ENCODE measurements at places on chromosomes 11 and 22. TPM values are rescaled to one million over a fixed set of nuclear protein-coding genes. Genes with fewer than 3 reads are reported as not detected.

GRCh38 chr22:22714600-22715335, 70.4 kb downstream of the GGTLC2 start:
- no peaks in the 10 kb centered on the region for H3K4me1 ChIP-seq
- H3K27me3 ChIP-seq = no peaks in the 10 kb centered on the region
- no peak overlapping the region for H3K27ac ChIP-seq
- no peaks in the 10 kb centered on the region for H3K36me3 ChIP-seq
- H3K4me3 ChIP-seq = no peak overlapping the region

- peaks cover 6% of the 10 kb centered on the region for H3K4me1 ChIP-seq
- H3K36me3 ChIP-seq = no peaks in the 10 kb centered on the region
- H3K4me3 ChIP-seq = no peak overlapping the region
- no peak overlapping the region for H3K27ac ChIP-seq
- peak; percentile 28 for DNase-seq
Observed at GRCh38 chr11:113894421-113894996, 10.1 kb upstream of the HTR3B start.

DNA sequence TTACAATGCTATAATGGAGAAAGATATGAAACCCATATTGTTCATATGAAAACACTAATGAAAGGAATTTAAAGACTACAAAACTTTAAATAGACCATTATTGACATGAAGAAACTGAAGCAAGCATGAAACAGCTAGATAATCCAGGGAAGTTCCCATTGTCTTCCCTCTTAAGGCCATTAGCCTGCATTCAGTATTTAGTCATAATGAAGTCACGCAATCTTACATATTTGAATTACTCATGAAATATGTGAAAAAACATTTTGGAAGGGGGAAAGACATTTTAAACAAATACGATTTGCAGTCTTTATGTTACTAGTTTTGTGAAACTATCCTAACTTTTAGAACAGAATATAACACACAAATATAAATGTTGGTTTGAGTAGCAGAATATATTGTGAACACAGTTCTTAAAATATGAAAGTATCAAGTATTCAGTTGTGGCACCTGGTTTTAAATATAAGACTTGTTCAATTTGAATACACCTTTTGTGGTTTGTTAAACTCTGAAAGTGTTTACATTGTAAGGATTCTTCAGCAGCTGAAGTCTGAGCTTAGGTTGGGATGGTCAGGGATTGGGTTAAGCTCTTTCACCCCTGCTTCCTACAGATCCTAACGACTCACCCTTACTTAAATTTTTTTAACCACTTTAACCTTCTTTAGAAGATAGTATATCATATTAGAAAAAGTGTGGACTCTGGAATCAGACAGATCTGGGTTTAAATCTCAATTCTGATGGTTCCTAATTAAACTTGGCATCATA, 500.3 kb upstream of the TENM4 start:
- no peak overlapping the region for H3K27ac ChIP-seq
- H3K36me3 ChIP-seq = no peaks in the 10 kb centered on the region
- H3K27me3 ChIP-seq = no peaks in the 10 kb centered on the region
- H3K4me1 ChIP-seq = no peaks in the 10 kb centered on the region
- DNase-seq = no peak
- H3K4me3 ChIP-seq = no peak overlapping the region

DNA sequence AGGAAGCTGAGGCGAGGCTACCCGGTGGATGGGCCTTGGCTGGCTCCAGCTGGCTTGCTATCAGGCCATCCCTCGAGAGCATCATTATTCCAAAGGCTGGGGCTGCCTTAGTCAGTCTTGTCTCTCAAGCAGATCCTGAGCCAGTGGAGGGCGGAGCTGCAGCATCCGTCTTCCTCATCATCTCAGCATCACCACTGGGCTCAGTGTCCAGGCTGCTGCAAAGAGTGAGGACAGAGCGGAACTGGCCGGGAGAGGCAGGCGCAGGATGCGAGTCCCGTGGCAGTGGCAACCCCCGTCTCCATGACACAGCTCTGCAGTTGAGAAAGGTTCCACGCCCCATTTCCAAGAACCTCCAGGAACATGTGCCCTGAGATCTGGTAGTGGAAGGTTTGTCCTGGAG, 4.4 kb downstream of the TP53I11 start:
- peaks cover 3% of the 10 kb centered on the region for H3K4me1 ChIP-seq
- no peak overlapping the region for H3K27ac ChIP-seq
- no peaks in the 10 kb centered on the region for H3K27me3 ChIP-seq
- DNase-seq = peak; percentile 86
- no peak overlapping the region for H3K4me3 ChIP-seq

DNA sequence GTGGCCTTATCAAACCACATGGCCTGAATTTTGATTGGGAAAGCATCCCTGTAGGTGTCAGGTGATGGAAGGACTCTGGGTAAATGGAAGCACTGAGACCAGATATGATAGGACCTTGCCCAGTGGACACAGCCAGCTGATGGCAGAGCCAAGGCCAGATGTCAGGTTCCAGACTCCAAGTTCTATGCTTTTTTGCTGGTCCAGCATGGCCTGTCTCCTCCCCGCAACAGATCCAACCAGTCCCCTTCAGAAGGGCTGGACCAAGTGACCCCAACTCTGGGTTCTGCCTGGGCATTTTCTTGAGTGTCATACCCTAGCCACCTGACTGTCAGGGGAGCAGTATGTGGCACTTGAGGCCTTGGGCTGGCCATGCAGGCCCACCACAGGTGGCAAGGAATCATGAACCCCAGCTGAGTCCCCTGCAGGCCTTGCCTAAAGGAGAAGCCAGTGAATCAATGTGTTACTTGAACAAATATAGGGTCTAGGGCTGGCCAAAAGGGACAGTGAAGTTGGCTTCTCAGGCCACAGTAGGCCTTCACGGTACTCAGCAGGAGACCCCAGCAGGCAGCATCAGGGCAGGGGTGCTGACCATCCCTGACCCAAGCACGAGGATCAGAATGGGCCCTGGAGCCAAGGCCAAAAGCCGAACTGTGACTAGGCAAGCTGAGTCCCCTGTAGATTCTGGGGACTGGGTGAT, 27.1 kb downstream of the KCNQ1OT1 start:
- H3K27me3 ChIP-seq = no peaks in the 10 kb centered on the region
- no peak overlapping the region for H3K4me3 ChIP-seq
- H3K4me1 ChIP-seq = peaks cover 2% of the 10 kb centered on the region
- no peak overlapping the region for H3K27ac ChIP-seq
- H3K36me3 ChIP-seq = no peaks in the 10 kb centered on the region

GRCh38 chr11:46160100-46160499, 38.8 kb upstream of the PHF21A start:
- no peak overlapping the region for H3K4me3 ChIP-seq
- no peaks in the 10 kb centered on the region for H3K36me3 ChIP-seq
- no peaks in the 10 kb centered on the region for H3K27me3 ChIP-seq
- no peak for DNase-seq
- no peak overlapping the region for H3K27ac ChIP-seq

DNA sequence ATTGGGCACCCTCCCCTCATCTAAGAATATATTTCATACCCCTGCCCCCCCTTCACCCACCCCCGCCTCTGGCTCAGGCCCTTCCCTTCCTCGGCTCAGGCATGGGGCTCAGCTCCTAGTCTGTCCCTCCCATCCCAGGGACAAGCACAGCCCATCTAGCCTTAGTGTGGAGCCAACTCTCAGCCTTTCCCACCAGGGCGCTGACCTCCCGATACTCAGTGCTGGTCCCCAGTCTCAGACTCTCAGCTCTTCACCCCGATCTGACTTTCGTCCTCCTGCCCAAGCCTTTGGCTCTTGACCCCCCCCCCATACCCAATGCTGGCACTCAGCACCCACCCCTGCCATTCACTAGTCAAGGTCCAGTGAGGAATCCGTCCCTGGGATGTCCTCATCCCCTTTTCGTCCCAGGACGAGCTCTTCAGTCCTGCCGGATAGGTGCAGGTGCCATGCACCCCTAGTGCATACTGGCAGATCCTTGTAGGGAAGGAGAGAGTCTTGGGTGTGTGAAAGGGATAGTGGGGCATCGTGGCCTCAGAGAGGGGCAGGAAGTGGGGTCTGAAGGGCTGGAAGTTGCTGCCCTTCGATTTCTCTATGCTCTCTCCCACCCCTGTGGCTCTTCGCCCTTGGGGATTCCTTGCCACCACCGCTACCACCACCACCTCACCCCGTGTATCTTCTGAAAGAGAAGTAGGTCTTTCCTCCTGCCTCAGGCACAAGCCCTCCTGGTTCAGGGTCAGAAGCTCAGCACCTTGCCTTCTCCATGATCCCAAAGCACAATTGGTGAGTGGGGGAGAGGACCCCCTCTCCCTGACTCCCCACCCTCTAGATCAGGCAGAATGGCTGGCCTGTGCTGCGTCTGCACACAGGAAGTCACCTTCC, 2.4 kb downstream of the TPBGL start:
- no peak overlapping the region for H3K4me3 ChIP-seq
- H3K4me1 ChIP-seq = peaks cover 4% of the 10 kb centered on the region
- H3K36me3 ChIP-seq = no peaks in the 10 kb centered on the region
- H3K27ac ChIP-seq = no peak overlapping the region
- H3K27me3 ChIP-seq = peaks cover 5% of the 10 kb centered on the region
- peak; percentile 44 for DNase-seq

GRCh38 chr22:47550524-47551430, 788.3 kb downstream of the TBC1D22A start:
- DNase-seq = no peak
- no peaks in the 10 kb centered on the region for H3K36me3 ChIP-seq
- no peak overlapping the region for H3K4me3 ChIP-seq
- H3K4me1 ChIP-seq = no peaks in the 10 kb centered on the region

DNA sequence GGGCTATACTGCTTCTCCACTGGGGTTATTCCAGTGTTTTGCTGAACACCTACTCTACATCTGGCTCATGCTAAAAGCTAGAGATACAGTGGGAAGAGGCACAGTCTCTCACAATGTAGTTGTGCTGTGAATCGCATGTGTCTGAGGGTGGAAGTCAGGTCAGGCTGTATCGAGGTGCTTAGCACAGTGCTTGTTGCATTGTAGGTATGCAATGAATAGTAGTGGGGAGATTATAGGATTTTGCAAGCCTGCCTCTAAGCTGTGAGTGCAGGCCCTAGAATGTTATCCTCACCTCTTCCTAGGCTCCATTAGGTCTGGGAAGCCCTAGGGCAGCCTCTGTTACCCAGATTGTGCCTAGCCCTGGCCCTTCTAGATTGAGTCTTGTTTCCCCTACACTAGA, 37.4 kb downstream of the MYO18B start:
- no peaks in the 10 kb centered on the region for H3K27me3 ChIP-seq
- no peak overlapping the region for H3K27ac ChIP-seq
- peaks cover 53% of the 10 kb centered on the region for H3K36me3 ChIP-seq
- H3K4me1 ChIP-seq = no peaks in the 10 kb centered on the region

DNA sequence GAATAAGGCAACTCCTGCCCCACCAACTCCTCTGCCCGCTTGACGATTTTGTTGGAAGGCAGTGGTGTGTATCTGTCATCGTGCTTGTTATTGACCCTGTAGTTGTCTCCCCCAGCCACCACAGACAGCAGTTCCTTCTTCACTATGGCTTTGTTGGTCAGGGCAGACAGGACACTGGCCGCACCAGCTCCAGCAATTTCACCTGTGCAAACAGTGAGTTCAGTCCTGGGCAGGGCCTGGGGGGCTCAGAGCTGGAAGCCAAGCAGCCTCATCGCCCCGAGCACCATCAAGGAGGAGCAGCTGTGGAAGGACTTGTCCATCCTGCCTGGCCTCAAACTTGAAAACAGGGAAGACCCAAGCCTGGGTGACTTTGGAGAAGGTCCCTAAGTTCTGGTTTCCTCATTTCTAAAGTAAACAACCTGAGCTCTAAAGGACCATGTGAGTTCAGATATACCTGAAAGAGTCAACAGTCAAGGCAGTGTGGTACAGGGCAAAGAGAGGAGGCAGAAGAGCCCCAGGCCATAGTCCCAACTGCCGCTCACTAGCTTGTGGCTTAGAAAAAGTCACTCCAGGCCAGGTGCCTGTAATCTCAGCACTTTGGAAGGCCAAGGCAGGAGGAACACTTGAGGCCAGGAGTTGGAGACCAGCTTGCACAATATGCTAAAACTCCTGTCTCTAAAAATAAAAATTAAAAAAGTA, 4.6 kb downstream of the PLAAT2 start:
- no peak for DNase-seq
- no peak overlapping the region for H3K27ac ChIP-seq
- no peaks in the 10 kb centered on the region for H3K27me3 ChIP-seq
- no peak overlapping the region for H3K4me3 ChIP-seq
- H3K36me3 ChIP-seq = no peaks in the 10 kb centered on the region

DNA sequence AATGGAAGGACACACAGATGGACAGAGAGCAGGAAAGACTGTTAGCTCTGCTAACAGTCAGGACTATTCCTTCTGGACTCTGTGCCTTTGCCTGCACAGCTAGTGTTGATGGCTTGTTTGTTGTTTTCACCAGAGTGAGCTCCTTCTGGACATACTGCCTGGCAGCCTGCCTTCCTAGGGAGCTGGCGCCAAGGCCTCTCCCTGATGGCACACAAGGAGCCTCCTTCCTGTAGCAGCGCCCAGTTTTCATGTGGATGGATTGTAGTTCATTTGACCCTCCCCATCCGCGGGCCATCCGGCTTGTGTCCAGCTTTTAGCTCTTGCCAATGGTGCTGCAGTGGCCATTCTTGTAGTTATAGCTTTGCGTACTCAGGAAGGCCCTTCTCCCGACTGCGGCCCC, 16.6 kb upstream of the BCR start:
- no peak overlapping the region for H3K4me3 ChIP-seq
- H3K4me1 ChIP-seq = no peaks in the 10 kb centered on the region
- H3K36me3 ChIP-seq = peaks cover 7% of the 10 kb centered on the region
- DNase-seq = no peak
- H3K27ac ChIP-seq = no peak overlapping the region

DNA sequence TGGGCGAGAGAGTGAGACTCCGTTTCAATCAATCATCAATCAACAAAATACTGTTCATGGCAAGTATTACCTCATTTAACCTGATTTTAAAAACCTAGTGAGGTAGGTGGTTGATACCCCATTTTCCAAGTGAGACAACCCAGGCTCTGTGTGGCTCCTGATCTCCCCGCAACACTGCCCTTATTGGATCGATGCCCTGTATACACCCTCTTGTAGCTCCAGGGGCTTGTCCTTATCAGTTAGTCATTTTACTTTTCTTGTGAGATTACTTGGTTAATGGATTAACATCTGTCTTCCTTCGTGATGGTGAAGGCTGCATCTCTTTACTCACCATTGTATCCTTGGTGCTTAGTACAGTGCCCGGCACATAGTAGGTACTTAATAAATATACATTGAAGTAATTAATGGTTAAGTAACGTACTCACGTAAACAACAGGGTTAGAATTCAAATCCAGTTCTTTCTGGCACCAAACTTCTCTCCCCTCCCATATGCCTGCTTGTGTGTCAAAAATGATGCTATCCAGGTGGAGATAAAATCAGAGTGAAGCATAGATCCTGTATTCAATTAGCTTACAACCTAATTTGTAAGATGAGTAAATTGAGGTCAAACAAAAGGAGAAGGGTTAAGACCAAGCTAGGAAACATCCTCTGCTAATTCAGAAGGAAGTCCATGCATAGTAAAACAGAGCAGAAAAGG, 1.8 kb upstream of the PRG2 start:
- no peak for DNase-seq
- H3K36me3 ChIP-seq = no peaks in the 10 kb centered on the region
- no peaks in the 10 kb centered on the region for H3K4me1 ChIP-seq
- no peak overlapping the region for H3K27ac ChIP-seq
- no peak overlapping the region for H3K4me3 ChIP-seq

- no peak for DNase-seq
- peaks cover 50% of the 10 kb centered on the region for H3K4me1 ChIP-seq
- peak overlapping the region; percentile 87 for H3K4me3 ChIP-seq
- peak overlapping the region; percentile 91 for H3K27ac ChIP-seq
- no peaks in the 10 kb centered on the region for H3K36me3 ChIP-seq
Observed at GRCh38 chr11:67267188-67268080, 1.2 kb downstream of the GRK2 start.

SAA2 gene
- total RNA-seq = 77.4 TPM

NLRX1 gene
- total RNA-seq = 35.9 TPM

CRYBB3 gene
- total RNA-seq = not detected

ME3 gene
- total RNA-seq = 34.2 TPM

CASP4 gene
- 56.6 TPM for total RNA-seq

NXPE1 gene
- total RNA-seq = not detected

SMC1B gene
- not detected for total RNA-seq

CSNK1E gene
- 185 TPM for total RNA-seq

TRPM5 gene
- total RNA-seq = not detected

SLC39A13 gene
- total RNA-seq = 246 TPM

GTSE1 gene
- total RNA-seq = not detected
